A549 treated with dexamethasone at 1 μM for 4 hours (cell line): ENCODE measurements at places on chromosomes 3 and 15. TPM values are rescaled to one million over a fixed set of nuclear protein-coding genes. Genes with fewer than 3 reads are reported as not detected.

KCNH8 gene
- total RNA-seq, result not detected in 5 replicates

LRRC49 gene
- total RNA-seq, result 4.1 to 5.2 TPM (median 4.7 TPM) in 5 replicates

SI gene
- not detected in 5 replicates for total RNA-seq

ROPN1 gene
- not detected in 5 replicates for total RNA-seq

IQCH gene
- total RNA-seq, result 1.0 to 2.1 TPM (median 1.6 TPM) in 5 replicates

GOLGA6B gene
- 0.05 TPM in 1 of 5 replicates, not detected in the others for total RNA-seq

CCDC39 gene
- total RNA-seq, result not detected in 5 replicates

SH3BP5 gene
- 14.6 to 16.0 TPM (median 15.7 TPM) in 5 replicates for total RNA-seq

PDE8A gene
- 20.3 to 30.4 TPM (median 26.4 TPM) in 5 replicates for total RNA-seq

SLC25A20 gene
- 11.4 to 12.2 TPM (median 11.5 TPM) in 5 replicates for total RNA-seq
